ENCODE measurements at places on chromosomes 6 and 20.
A peak's percentile ranks its signal among the peaks of the same experiment; 100 is the strongest.

- DNase-seq = no peak
Observed at GRCh38 chr6:167742719-167743303, 83.9 kb upstream of the AFDN start.

- DNase-seq = no peak
Observed at GRCh38 chr6:108699290-108700041, 138.7 kb downstream of the FOXO3 start.

DNA sequence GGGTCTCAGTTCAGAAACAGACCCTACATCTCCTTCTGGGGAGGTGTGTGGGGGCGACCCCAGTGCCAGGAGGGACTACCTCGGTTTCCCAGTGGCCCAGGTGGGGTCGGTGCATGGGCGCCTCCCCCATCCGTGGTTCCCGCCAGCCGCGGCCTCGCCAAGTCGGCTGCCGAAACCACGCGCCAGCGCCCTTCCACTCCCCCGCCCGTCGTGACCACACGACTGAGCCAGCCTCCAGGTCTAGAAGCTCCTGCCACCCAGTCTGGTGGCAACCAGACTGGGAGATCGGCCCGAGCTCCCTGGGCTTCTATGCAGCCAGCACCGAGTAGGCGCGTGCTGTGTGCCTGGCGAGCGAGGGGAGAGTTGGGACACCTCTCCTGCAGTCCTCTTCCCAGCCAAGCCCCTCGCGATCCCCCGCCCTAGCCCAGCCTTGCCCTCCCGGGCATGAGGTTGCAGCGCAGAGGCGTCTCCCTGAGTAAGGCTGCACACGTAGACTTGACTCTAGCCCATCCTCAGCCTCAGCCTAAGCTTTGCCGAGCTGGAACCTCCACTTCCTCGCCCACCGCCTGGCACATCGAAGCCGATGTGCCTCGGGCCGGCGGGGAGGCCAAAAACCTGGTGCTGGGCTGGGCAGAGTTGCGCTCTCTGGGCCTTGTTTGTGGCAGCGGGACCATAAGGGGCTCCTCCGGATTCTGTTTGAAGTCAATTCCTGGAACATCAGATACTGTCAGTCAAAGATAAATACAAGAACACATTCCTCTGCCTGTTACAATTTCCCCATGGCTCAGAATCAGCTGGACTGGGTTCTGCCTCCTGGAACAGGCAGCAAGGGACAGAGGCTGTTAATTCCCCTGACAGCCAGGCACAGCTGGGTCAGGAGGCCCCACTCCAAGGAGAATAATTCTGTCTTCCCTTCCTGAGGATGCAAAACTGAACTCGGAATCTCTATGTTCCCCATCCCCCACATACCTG lies 1.5 kb upstream of the CPNE5 start:
- no peak for DNase-seq

GRCh38 chr6:88722686-88723085 lies 240.7 kb downstream of the RNGTT start:
- DNase-seq = no peak

DNA sequence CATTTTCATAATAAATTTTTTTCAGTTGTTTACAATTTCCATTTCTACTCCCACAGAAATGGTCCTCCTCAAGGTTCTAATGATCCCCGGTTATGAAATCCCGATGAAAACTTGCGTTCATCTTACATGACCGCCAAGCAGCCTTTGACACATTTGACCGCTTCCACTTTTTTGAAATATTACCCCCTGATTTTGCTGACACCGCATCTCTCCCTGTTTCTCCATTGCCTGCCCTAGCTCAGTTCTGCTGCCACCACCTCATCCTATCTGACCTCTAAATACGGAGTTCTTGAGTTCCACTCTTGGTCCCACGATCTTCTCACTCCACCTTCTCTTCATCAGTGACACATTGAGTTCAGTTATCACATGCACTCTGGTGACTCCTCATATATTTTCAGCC lies 74.1 kb downstream of the SLC35B3 start:
- no peak for DNase-seq

- no peak for DNase-seq
Observed at GRCh38 chr6:155234167-155234566, 29.6 kb upstream of the CLDN20 start.

DNA sequence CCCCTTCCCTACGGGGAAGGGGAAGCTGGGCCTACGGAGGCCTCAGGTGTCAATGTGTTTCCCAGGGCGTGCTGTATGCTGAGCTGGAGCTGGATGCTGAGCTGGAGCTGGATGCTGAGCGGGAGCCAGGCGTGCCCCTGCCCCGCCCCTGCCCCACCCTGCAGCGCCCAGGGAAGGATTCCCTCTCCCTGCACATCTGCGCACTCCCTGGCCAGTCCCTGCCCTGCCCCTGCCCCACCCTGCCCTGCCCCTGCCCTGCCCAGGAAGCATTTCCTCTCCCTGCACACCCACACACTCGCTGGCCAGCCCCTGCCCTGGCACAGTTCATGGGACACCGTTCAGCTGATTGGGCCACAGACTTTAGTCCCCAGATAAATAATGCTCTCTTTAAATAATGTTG lies 196.8 kb downstream of the SMOC2 start:
- no peak for DNase-seq

DNA sequence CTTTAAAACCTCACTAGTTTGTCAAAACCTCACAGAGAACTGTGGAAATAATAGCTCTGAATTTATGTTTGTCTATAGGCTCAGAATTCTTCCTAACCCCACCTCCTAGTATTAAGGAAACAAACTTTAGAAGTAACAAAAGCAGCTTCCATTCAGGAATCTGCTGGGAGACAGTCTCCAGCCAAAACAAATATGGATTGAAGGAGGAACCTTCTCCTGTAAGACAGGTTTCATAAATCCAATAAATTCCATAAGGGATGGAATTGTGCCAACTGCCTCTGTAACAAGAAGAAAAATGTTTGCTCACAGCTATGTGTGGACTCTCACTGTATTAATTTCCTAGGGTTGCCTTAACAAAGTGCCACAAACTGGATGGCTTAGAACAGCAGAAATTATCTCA lies 7.5 kb downstream of the SYCP2 start:
- no peak for DNase-seq

DNA sequence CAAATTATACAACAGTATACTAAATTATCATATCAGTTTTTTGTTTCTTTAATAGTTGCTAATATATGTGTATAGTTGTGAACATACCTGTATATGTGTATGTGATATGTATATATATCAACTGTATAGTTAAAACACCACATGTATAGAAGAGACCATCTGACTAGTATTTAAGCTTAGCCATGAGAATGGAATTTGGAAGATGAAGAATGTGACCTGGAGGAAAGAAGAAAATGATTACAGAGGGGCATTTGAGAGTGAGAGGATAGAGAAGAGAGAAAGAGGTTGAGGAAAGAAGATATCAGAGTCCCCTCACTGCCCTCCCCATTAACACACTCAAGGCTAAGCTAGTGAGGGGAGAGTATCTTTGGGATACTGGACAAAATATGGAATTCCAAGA lies 335.9 kb downstream of the BCKDHB start:
- DNase-seq = no peak

- DNase-seq = peak; percentile 43
Observed at GRCh38 chr6:37628611-37629320, 68.9 kb downstream of the MDGA1 start.
